ENCODE measurements at places on chromosomes 12 and 14.

GRCh38 chr12:92470608-92471021, 232.2 kb upstream of the PLEKHG7 start:
- DNase-seq: peak; percentile 88

DNA sequence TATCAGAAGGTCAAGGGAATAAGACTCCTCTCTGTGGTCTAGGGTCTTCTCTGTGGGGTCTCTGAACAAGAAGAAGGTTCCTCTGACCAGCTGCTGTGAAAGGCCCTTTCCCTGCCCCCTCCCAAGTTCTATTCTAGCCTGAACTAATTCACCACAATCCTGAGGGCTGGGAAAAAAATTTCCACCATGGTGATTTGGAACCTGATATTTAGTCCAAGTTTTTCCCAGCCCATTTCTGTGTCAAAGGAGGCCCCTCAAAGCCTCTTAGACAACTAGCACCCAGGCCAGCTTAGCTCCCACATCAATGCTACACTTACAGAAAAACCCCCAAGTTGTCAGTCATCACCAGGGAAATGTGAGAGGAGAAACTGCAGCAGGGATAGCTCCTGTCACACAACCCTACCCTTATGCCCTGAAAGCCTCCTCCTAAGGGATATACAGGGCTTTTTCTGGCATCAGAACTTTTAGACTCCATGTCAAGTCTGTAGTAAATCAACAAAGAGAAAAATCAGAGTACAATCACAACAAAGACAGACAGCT, 4.5 kb downstream of the FMNL3 start:
- peak; percentile 46 for DNase-seq

DNA sequence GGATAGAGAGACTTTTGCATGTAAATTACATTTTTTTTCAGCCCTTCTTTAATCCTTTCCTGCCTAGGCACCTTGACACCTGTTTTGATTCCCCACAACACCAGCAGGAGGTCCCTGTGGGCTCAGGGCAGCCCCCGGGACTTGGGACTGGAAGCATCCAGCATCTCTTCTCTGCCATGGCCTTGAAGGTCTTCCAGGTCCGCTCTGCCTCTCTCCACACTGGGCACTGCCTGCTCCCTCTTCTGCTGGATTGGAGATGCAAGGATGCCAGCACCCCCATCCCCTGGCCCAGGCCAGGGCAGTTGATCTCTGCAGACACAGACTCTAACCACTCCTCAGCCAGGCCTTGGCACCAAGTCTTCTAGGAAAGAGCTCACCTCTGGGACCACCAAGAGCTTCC, 134.5 kb upstream of the C14orf180 start:
- DNase-seq: no peak

DNA sequence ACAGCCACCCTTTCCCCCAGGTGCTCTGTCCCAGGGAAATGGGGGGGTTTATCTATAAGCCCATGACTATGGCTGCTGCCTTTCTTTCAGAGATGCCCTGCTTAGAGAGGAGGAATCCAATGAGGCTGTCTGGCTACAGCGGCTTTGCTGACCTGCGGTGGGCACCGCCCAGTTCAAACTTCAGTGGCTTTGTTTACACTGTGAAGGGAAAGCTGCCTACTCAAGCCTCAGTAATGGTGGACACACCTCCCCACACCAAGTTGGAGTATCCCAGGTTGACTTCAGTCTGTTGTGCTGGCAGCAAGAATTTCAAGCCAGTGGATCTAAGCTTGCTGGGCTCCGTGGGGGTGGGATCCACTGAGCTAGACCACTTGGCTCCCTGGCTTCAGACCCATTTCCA, 869.2 kb downstream of the SLC6A15 start:
- DNase-seq: no peak

All from GM12865 (cell line).